ENCODE measurements at places on chromosomes 11 and 22.

GRCh38 chr11:69342588-69343330, 48.8 kb downstream of the MYEOV start:
- DNase-seq = no peak

DNA sequence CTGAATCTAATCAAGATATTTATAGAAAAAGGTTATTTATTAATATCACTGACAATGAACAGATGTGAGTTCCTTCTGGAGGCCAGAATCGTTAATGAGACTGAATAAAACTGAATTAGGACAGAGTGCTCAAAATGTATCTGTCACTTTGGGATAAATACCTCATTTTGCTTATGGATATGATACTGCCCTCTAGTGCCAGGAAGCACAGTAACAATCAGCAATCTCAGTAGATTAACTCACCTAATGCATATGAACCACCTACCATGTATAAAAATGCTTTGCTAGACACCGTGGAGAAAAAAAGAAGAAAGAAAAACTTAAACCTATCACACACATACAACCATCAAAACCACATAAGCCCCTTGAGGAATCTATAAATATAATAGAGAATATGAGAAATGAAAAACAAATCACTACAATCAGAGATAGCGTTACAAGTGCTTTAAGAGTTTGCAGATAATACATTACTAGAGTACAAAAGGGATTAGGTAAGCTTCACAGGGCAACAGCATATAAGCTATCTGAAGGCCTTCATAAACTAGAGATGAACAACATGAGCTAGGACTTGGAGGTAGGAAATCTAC, 117.4 kb downstream of the SGSM3 start:
- DNase-seq = no peak

DNA sequence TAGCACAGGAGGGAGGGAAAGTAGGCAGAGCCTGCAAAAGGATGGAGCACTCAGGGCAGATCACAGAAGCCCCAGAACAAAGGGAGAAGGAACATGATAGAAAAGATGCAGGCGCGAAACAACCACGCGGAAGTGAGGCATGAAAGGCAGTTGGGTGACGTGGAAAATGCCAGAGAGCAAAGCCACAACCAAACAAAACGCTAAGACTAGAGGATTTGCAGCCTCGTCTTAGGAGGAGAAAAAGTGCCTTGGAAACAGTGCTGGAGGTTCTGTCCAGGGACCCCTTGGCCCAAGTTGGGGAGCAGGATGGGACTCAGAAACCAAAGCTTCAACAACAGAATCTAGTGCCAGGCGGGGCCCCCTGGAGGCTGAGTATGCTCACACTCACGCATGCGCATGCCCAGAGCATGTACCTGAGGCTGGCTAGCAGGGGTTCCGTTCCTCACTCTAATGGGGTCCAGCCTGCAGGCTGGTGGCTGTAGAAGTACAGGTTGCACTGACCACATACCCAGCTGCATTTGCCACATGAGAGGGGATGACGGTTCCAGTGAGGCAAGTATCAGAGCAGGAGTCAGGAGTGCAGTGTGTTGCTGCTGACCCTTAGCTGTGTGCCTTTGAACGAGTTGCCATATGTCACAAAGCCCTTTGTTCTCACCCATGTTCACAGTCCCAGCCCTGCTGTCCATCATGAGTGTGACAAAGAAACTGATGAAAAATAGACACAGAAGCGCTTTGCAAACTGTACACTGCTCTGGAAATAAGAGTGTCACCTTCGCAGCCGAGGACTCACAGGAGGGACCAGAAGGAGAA, 568.6 kb upstream of the CADM1 start:
- no peak for DNase-seq

- DNase-seq = no peak
These were observed 624 bp upstream of the B4GALNT4 start for GRCh38 chr11:368414-369335.

DNA sequence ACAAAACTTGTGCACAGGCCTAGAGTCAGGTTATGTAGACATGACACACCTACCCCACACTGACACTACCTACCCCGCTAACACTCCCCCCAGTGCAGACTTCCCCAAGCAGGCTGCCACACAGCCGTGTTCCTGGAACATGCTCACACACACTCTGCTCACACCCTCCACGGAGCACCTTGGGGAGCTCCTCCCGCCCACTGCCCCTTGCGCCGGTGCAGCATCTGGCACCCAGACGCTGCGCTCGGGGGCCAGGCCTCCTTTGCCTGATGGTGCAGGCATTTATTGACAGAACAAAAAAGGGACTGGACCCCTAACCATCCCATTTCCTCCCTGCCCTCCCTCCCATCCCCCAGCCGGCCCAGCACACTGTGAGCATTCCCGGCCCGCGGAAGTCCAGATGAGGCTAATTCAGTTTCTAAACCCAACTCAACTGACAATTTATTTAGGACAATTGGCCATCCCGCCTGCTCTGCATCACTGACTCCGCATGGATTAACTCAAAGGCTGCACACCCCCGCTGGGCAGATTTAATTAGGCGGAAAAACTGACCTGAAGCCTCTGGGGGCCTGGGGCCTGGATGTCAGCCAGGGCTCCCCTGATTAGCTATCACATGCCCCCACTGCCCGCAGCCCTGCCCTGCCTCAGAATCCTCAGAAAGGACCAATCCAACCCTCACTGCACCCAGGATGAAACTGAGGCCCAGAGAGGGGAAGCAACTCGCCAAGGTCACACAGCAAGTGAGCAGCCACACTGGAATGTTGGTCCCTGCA, 30.1 kb downstream of the KCNC1 start:
- no peak for DNase-seq

- DNase-seq = no peak
These were observed 64.3 kb upstream of the CHRM4 start for GRCh38 chr11:46455834-46456233.

DNA sequence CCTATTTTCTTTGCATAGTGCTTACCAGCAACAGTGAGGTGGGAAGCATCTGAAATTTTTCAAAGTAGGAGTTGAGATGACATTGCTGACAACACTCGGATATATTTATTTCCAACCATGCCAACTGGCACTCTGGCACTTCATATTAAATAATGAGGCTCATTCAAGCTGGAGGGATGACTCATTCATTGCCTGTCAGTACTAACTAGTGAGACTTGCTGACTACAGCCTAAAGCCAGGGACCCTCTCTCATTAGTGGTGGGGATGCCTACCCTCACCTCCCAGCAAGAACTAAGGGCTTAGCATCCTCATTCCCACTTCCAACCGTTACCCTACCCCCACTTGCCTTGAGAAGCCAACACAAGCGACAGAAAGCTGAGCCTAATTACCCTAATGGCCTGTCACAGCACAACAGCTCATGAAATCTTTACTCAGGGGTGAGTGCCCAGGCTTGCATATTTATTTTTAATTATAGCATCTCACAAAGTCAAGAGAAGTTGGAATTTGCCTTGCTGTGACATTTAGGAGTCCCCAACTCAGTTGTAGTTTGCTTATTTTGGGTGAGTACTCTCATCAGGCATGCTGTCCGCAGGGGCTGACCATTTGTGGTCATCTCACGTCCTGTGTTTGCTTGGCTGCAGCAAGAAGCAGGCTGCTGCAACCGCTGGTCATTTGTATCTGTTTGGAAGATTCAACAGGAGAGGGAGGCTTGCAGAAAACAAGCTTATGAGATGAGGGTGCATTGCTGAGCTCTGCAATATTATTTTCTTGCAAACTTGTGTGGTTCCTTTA, 181.6 kb upstream of the POU2AF2 start:
- DNase-seq = no peak

DNA sequence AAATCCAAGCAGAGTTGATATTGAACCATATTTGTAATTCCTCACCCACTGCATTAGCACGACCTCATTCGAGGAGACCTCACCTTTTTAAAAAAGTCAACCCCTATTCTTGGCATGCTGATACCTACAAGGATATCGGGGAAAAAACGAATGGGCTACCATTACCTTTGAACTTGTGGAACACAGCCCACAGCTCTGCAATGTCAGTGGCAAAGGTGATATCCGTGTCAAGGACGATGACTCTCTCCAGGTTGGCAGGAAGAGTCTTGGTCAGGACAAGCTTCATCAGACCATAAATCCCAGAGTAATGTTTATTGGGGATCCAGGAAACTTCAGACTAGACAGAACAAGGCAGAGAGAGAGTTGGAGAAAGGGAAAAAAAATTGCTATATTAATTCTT, 355.6 kb downstream of the LARGE1 start:
- no peak for DNase-seq

DNA sequence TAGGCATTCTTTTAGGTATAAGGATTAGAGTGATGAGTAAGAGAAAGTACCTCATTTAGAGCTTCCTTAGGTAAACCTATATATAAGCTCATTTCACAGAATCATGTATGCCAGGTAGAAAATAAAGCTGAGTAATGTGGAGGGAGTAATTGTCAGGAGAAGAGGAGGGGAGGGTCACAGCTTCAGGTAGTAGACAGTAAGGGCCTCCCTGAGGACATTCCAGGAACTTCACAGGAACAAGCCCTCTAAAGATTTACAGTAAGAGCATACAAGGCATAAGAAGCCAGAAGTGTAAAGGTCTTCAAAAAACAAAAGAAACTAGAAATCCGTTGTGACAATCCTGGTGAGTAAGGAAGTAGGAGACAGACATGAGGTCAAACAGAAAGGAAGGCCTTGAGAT, 57.6 kb downstream of the USP47 start:
- no peak for DNase-seq

- no peak for DNase-seq
These were observed 103.2 kb upstream of the GALNT18 start for GRCh38 chr11:11724994-11725393.

DNA sequence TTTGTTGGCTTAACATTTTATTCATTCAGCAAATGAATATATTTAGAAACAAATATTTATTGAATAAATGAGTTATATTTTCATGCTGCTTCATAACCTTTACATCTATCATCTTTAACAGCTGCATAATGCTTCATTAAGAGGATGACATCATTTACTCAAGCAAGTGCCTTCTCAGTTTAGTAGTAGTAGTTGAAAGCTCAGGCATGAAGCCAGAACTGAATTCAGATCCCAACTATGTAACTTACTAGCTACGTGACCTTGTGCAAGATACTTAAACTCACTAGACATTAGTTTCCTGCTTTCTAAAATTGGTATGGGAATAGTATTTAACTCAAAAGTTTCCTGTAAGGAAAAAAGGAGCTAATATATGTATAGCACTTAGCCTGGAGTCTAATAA, 90.3 kb downstream of the TMPRSS5 start:
- no peak for DNase-seq

DNA sequence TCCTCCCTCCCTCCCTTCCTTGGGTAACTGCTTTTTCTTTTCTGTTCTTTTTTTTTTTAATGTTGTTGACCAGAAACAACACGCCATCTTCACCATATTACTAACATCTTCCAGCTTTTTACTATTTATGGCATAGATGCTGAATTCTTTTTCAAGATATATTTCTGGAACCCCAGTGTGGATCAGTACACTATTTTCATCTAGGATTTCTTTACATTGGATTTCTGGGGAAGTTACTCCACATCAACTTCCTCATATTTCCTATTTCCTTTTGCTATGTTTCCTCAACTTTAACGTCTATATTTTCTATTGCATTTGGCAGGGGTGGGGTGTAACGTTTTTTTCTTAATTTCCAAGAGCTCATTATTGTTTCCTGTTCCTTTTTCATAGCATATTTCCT, 7.0 kb downstream of the PGM2L1 start:
- no peak for DNase-seq

GRCh38 chr11:2261436-2262230, 8.8 kb downstream of the ASCL2 start:
- no peak for DNase-seq

DNA sequence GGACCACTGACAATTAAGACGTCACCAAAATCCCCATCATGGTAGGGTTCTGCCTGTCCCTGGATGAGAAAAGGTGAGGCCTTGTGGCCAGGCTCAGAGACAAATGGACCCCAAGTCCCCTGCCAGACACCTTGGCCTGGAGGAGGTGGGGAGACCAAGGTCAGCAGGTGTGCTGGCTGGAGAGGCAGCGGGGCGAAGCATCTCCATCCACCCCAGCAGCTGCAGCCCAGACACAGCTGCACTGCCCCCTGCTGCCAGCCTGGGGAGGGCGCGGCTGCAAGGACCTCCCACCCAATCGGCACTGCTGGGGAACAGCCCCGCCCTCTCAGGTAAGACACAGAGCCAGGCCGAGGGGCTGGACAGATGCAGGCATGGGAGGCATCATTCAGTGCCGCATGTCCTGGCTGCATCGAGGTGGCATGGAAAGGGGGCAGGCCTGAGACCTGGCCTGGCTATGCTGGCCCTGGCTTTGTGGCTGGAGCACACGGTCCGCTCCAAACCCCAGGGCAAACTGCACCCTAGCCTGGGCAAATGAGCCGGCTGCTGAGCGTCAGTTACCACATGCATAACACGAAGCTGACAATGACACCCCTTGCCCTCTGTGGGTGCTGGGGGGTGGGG, 12.2 kb upstream of the MFNG start:
- DNase-seq = no peak

GRCh38 chr11:93939084-93939760, 81.9 kb upstream of the HEPHL1 start:
- no peak for DNase-seq

DNA sequence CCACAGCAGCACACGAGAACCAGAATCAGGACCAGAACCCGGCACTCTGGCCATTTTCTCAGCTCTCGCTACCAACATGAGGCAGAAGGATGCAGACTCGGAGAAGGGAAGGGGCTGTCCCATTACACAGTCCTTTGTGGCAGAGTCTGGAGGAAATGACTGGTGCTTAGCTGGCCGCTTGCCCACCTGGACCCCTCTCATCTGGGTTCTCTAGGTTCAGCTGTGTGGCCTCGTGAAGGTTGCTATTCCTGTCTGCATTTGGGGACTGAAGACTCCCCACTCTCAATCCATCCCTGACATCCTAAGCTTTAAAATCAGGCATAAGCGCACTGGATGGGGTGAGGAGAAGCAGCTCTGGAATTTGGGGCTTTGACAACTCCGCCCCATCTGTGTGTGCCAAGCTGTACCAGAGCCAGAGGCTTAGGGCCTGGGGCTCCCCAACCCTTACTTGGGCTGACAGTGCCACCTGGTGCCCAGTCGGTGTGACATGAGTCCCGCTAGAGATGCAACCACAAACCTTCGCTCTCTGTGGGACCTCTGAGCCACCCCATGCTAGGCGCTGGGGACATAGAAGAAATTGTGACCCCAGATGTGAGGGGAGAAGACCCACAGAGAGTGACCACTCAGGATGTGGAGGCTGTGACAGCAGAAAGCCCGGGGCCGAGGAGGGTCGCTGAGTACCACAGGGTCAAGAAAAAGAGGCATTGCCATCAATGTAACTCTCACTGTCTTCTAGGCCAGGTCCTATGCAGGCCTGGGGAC, 35.8 kb upstream of the FCHSD2 start:
- peak; percentile 61 for DNase-seq

DNA sequence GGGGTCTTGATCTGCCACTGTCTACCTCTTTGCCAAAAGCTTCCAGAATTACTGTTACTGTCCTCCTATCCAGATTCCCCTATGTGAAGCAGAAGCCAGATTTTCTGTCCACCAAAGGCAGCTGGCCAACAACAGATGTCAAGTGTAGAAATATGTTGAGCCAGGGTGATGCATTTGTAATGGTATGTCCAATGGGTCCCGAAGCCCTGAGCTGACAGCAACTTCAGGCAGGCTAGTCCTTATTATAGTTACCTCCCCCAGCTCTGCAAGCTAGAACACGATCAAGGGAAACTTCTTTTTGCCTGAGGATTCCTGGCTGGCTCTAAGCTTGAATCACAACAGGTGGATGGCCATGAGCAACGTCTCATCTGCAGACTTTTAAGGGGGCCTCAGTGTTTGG, 10.2 kb downstream of the PAMR1 start:
- DNase-seq = no peak

- no peak for DNase-seq
These were observed 4.0 kb downstream of the MYO18B start for GRCh38 chr22:25746012-25746373.
